ENCODE measurements at places on chromosomes 4 and X. TPM values are rescaled to one million over a fixed set of nuclear protein-coding genes. Genes with fewer than 3 reads are reported as not detected.

GRCh38 chrX:103453655-103454054, 65.6 kb downstream of the RAB40A start:
- peak; percentile 78 for DNase-seq
- H3K36me3 ChIP-seq, result no peaks in the 10 kb centered on the region
- peaks cover 12% of the 10 kb centered on the region for H3K4me1 ChIP-seq
- no peak overlapping the region for H3K4me3 ChIP-seq

GRCh38 chr4:150045410-150045809, 32.8 kb upstream of the DCLK2 start:
- H3K27ac ChIP-seq, result no peak overlapping the region
- H3K27me3 ChIP-seq, result peaks cover 7% of the 10 kb centered on the region
- no peak overlapping the region for H3K4me3 ChIP-seq
- H3K4me1 ChIP-seq, result no peaks in the 10 kb centered on the region

GRCh38 chr4:159268607-159269006, 165.7 kb downstream of the RAPGEF2 start:
- no peak overlapping the region for H3K4me3 ChIP-seq
- H3K36me3 ChIP-seq, result no peaks in the 10 kb centered on the region
- H3K4me1 ChIP-seq, result peaks cover 16% of the 10 kb centered on the region
- no peak for DNase-seq
- H3K27ac ChIP-seq, result no peak overlapping the region

DNA sequence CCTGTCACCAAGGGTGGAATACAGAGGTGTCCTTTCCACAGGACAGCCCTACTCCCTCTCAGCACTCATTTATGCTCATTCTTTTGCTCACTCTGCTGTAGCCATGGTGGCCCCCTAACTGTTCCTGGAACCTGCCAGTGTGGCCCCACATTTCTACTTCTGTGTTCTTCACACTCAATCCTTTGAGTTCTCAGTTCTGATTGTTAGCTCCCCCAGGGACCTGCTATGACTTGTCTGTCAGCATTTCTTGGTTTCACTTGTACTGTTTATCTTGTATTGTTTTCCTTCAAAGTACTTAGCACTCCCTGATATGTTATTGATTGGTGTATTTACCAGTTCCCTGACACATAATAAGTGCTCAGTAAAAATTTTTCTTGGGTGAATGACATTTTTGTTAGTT, 14.9 kb downstream of the VBP1 start:
- H3K4me3 ChIP-seq, result no peak overlapping the region
- H3K27me3 ChIP-seq, result no peaks in the 10 kb centered on the region
- peaks cover 3% of the 10 kb centered on the region for H3K36me3 ChIP-seq

GRCh38 chr4:85557016-85557901, 82.3 kb downstream of the ARHGAP24 start:
- H3K36me3 ChIP-seq, result no peaks in the 10 kb centered on the region
- H3K27ac ChIP-seq, result no peak overlapping the region
- H3K4me3 ChIP-seq, result no peak overlapping the region
- no peak for DNase-seq
- H3K27me3 ChIP-seq, result no peaks in the 10 kb centered on the region
- H3K4me1 ChIP-seq, result no peaks in the 10 kb centered on the region

DNA sequence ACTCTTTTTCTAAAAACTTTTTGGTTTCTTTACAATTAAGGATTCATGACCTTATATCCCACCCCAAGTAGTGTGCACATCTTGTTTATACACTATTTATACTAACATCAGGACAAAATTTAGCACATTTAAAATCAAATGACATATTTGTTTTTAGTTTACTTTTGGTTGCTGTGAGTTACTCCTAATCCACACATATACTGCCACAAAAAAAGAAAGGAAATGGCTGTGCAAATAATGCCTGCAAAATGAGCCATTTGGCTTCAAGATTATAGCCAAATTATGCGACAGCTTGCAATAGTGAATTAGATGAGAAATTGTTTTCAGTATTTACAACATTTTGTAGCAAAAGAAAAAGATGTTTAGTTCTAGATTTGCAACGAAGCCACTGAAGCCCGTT, 10.4 kb upstream of the ARHGEF38 start:
- no peak for DNase-seq
- no peaks in the 10 kb centered on the region for H3K36me3 ChIP-seq

DNA sequence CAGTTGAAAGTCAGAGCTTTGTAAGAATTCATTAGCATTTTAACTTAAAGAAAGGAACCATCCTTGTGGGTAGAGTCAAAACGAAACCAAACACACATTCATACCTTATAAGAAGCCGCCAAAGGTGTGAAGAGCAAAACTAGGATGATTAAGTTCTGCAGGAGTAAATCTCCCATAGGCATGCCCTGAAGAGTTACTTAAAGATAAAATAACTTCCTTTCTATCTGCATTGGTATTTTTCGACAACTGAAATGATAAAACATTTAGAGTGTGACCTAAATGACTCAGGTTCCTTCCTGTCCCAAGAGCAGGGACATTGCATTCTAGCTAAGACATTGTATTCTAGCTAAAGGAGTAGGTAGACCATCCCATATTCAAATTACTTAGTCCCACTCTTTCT, 75.3 kb downstream of the BCOR start:
- no peaks in the 10 kb centered on the region for H3K27me3 ChIP-seq
- no peaks in the 10 kb centered on the region for H3K36me3 ChIP-seq
- no peaks in the 10 kb centered on the region for H3K4me1 ChIP-seq
- H3K27ac ChIP-seq, result no peak overlapping the region
- no peak overlapping the region for H3K4me3 ChIP-seq

DNA sequence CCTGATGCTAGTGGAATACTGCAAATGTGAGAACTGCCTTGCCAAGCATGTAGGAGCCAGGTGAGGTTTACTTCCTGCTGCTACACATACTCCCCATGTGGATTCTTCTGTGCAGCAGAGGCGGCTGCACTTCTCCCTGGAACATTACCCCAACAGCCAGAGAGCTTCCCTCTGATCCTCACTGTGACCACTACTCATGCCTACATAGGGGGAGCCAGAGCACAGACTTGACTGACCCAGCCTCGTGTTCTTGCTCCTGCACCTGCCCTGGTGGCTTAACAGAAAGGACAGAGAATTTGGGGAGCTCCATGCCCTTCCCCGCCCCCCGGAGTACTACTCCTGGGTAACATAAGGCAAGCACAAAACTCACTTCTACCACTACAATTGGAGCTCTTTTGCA, 38.4 kb downstream of the UGT2A2 start:
- H3K27me3 ChIP-seq, result no peaks in the 10 kb centered on the region
- H3K36me3 ChIP-seq, result no peaks in the 10 kb centered on the region
- DNase-seq, result no peak

- H3K27me3 ChIP-seq, result no peaks in the 10 kb centered on the region
- H3K4me1 ChIP-seq, result no peaks in the 10 kb centered on the region
- no peak overlapping the region for H3K27ac ChIP-seq
- no peak overlapping the region for H3K4me3 ChIP-seq
These were observed 68.9 kb downstream of the RAB28 start for GRCh38 chr4:13415068-13415785.

DNA sequence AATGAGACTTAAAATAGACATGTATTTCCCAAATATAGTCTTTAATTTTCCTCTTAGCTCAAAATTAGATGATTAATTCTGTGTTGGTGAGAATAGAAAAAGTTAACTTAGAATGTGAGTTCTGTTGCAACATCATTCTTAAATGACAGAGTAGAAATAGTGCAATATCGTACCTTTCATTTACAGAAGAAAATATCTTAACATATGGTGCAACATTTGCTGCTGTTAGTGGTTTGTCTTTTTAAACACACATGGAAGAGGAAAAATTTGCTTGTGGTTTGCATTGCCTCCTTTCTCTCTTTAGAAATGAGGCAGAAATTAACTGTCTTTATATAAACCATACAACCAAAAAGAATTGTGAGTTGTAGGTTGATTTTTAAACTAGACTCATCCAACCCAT, 39.3 kb upstream of the FHDC1 start:
- DNase-seq, result no peak
- peaks cover 10% of the 10 kb centered on the region for H3K4me1 ChIP-seq
- no peaks in the 10 kb centered on the region for H3K36me3 ChIP-seq
- no peaks in the 10 kb centered on the region for H3K27me3 ChIP-seq
- H3K4me3 ChIP-seq, result no peak overlapping the region
- H3K27ac ChIP-seq, result no peak overlapping the region

- H3K36me3 ChIP-seq, result no peaks in the 10 kb centered on the region
- H3K4me3 ChIP-seq, result no peak overlapping the region
- peaks cover 28% of the 10 kb centered on the region for H3K4me1 ChIP-seq
- DNase-seq, result peak; percentile 62
- H3K27me3 ChIP-seq, result no peaks in the 10 kb centered on the region
These were observed 90.2 kb downstream of the CXCL13 start for GRCh38 chr4:77695774-77696173.

Gene PDCL2
- polyA plus RNA-seq, result not detected

Gene ZGRF1
- 3.6 TPM for polyA plus RNA-seq

Gene AKAP4
- polyA plus RNA-seq, result not detected

Data from keratinocyte (primary cell).